ENCODE measurements at places on chromosomes 1 and 21.
A peak's percentile ranks its signal among the peaks of the same experiment; 100 is the strongest.

- DNase-seq = no peak
These were observed 652 bp upstream of the GPX7 start for GRCh38 chr1:52601519-52601918.

DNA sequence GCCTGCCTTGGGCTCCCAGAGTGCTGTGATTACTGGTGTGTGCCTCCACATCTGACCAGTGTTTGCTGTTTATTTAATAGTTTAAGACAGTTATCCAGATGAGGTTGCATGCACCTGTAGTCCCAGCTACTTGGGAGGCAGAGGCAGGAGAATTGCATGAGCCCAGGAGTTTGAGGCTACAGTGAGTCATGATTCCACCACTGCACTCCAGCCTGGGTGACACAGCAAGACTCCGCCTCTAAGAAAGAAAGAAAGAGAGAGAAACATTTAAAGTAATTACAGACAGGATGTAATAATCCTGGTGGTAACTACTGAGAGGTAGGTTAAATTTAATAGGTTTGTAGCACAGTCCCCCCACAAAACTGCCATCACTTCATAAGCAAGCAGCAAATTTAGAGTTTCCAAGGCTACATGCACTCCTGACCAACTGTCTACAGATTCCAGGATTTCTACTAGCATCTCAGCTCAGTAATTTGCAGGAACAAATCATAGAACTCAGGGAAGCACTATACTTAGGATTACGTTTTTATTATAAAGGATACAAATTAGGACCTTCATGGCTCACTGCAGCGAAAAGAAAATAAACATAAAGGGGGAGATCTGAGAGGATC is 89.6 kb downstream of the PKN2 start:
- DNase-seq = peak; percentile 49

- peak; percentile 56 for DNase-seq
These were observed 4.6 kb downstream of the SH3BP5L start for GRCh38 chr1:248821101-248821500.

- no peak for DNase-seq
These were observed 37.6 kb upstream of the CHRM3 start for GRCh38 chr1:239348635-239349353.

DNA sequence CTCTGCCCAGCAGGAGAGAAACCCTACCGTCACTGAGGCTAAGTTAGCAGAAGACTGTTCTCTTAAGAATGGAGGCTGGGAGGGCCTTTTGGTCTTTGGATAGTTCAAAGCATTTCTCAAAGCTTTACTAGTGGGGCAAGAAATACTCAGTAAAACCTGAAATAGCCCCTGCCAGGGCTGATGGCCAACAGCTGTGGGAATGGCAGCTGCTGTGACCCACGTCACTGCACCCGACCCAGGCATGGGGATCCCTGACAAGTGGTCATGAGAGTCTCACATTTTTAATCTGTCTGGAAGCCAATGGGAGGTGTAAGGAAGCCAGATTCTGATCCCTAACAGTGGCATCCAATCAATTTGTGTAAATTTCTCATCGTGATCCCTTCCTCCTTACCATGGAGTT is 44.5 kb upstream of the ENAH start:
- DNase-seq = no peak

All from A549 (cell line).